ENCODE measurements at places on chromosomes 5 and 9. TPM values are rescaled to one million over a fixed set of nuclear protein-coding genes. Genes with fewer than 3 reads are reported as not detected.
A peak's percentile ranks its signal among the peaks of the same experiment; 100 is the strongest.

- peak; percentile 54 for DNase-seq
Measured at GRCh38 chr9:37309136-37309535, 113.4 kb upstream of the GRHPR start.

DNA sequence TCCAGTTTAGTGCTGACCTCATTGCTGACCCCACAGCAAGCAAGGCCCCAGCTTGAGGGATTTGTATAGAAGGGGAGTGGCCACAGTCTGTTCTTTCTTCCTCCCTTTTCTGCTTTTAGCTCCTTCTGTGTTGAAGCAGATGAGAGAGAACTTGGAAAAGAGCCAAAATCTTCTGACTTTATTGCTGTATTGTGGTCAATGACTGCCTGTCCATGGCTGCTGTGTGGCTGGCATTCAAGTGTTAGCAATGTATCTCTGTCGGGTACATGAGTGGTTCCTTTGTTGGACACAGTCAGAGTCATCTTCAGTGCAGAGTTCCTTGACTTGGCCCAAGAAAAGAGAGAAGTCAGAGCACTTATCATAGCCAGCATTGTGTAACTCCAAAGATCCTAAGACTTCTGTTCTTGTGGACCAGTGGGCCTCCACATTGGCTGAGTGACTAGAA lies 154.1 kb downstream of the LRRC70 start:
- no peak for DNase-seq

GRCh38 chr5:140182075-140182711 lies 7.2 kb downstream of the CYSTM1 start:
- DNase-seq = no peak

DNA sequence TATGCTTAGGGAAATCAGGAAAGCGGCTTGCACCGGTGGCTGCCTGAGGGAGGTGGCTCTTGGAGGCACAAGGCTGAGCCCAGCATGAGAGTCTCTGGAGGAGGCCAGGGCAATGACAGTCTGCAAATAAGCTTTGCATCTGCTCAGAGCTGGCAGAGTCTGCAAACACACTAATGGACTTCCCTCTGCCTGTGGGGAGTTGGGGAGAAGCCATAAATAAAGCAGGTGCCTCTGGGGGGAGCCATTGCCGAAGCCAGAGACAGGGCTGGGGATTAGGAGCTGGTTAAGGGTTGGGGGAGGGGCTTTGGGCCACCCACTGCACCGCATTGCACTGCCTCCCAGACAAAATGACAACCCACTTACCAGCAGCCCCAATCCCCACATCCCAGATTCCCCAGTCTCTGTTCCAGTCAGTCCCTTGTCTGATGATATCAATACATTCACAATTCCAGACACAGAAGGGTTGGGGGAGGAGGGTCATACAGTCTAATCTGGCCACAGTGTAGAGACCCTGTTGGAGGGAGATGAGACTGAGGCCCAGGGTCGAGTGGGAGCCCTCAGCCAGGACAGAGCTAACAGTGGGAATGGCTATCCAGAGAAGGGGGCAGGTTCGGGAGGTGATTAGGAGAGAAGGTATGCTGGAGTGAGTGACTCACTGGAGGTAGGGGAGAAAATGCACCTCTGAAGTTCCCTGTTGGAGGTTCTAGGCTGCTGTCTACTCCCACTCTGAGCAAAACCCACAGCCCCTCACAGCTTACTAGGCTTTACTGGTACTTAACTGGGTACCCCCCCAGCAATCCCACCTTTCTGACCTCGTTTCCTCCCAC lies 53.7 kb downstream of the PAX5 start:
- DNase-seq = peak; percentile 61

DNA sequence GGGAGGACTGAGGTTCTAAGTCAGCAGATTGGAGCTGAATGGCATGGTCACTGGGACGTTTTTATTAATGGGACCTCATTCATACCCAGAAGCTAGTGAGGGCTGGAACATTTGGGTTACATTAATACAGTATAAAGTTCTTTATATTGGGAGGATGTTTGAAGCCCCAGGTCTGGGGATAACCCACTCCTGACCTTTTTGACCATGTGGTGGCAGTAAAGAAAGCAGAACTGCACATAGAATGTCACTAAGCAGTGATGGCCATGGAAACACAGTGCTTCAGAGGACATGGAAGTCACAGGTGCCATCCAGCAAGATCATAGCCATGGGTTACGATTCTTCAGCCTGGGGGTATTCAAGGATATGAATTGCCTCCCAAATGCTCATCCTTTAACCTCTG lies 176.0 kb downstream of the ATP10B start:
- DNase-seq = peak; percentile 1

DNA sequence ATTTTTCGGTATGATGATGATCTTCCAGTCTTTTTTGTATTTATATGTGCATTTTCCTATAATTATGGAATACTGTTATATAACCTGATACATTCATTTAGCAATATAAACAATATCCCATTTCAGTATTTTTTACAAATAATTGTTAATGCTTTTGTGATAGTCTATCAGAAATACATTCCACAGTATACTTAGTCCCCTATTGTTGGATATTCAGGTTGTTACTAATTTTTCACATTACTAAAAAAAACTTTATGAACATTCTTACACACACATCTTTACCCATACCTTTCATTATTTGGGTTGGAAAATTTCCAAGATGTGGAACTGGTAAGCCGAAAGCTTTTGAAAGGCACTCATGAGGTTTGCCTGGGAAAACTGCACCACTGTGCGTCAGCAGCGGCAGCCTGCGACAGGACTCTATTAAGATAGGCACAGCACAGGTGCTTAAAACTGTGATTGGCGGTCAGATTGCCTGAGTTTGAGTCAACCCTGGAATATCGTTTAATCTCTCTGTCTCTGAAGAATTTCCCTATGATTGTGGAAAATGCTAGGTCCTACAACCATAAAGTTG lies 147.5 kb upstream of the ERCC6L2 start:
- DNase-seq = no peak

DNA sequence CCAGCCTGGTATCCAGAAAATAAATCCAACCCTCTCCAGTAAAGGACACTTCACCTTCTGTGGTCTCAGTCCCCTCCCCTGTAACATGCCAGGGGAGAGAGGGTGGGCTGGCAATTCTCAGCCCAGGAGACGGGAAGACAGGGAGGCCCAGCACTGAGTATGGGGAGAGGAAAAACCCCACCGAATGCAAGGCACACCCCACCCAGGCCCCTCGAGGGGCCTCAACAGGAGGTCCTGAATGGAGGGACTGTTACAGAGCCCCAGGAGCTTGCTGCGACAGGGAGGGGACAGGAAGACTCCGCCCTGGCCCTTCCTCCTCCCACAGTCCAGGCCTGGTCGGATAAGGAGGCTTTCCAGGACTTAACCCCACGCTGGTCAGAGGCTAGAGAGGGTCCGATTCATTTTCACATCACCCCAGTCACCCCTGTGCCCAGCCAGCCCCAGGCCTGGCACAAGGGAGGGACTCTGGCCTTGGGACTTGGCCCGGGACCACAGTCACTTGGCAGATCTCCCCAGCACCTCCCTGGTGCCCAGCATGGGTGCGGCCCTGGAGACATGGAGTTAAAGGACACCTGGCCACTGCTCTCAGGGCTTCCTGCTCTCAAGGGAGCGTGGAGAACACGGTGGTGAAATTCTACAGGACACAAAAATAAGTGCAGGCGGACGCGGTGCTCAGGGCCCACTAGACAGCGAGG lies 44.9 kb upstream of the STXBP1 start:
- DNase-seq = no peak

DNA sequence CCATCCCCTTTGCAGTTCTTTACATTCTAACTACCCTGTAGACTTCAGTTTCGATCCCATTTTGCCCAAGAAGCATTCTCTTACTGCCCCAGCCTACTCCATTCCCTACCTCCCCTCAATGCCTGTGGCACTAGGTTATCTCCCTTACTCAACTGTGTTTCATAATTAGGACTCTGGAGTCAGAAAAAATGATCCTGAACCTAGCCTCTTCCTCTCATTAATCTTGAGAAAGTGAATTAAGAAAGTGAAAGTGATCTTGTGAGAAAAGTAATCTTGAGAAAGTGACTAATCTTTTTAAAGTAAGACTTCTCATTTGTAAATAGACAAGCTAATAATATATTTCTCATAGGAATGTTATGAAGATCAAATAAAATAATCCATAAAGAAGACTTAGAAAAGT lies 444.0 kb upstream of the TRPC7 start:
- no peak for DNase-seq

DNA sequence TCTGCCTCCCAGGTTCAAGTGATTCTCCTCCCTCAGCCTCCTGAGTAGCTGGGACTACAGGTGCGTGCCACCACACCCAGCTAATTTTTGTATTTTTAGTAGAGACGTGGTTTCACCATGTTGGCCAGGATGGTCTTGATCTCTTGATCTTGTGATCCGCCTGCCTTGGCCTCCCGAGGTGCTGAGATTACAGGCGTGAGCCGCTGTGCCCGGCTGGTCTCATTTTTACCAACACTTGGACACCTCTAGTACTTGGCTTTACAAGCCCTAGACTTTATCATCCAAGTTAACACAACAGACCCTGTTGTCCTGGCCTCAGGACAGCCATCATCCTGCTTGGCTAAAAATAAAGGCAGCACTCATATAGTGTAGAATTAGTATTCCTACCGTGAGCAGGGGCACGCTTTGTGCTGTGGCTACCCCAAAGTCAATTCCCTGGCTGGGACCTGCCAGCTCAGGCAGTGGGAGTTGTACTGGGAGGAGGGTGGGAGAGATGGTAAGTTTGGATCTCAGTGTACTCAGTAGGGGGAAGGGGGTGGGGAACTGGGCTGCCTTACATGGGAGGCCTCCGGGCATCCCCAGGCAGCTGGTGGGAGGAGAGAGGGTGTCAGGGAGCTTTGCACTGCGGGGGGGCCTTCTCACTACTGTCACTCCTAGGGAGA lies 6.6 kb downstream of the PDZD2 start:
- no peak for DNase-seq

- no peak for DNase-seq
Measured at GRCh38 chr5:128432913-128433440, 105.1 kb downstream of the FBN2 start.

DNA sequence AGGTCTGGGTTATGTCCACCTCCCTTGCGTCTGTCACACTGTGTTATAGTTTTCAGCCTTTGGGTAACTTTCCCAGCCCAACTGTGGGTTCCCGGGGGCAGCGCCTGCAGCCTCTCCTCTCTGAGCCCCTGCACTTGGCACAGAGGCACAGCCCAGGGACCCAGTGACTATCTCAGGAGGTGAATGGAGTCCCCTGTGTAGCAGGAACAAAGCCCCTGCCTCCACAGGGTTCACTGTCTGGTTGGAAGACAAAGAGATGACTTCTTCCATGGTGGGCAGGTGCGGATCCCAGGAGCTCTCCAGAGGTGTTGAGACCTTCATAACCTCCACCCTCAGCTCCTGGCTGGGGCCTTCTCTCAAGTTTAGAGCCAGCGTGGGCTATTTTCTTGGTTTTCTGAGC lies 156.9 kb downstream of the C9orf50 start:
- DNase-seq = no peak

- peak; percentile 59 for DNase-seq
Measured at GRCh38 chr5:149636861-149637246, 55.6 kb downstream of the ARHGEF37 start.

DNA sequence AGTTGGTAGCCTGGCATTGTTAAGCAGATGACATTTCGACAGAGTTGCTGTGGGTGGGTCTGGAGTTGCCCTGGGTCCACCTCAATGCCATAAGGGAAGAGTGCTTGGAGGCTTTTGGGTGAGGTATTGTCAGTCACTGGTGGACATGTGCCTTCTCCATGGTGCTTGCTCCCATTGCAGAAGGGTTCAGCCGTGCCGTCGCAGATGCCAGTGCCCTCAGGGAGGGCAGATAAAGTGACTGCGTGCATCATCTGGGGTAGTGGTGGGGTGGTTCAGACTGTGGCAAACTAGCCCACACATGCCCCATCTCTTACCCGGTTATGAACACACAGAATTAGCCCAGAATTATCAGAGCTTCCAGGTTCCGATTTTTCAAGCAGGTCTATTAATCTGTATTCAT lies 71.6 kb downstream of the FBXL7 start:
- DNase-seq = no peak

GRCh38 chr5:149654231-149654630 lies 72.9 kb downstream of the ARHGEF37 start:
- DNase-seq = peak; percentile 49

GRCh38 chr5:149388498-149389190 lies 9.6 kb upstream of the IL17B start:
- no peak for DNase-seq

DNA sequence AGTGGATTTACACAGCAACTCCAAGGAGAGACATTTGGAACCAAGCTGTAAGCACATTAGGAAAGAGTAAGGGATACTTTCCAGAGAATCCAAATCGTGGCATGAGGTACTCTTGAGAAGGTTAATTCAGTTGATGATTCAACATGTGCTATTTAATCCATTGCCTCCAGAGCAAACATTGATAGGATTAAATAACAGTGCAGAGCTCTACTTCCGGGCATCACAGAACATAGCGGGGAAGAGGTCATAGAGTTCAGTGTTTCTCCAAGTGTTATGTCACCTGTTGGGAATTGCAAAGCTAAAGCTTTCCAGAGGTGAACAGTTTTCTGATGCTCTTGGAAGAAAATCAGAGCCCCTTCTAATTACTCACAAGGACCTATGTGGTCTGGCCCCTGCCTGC lies 127.5 kb downstream of the PPP2R2B start:
- DNase-seq = no peak

- DNase-seq = no peak
Measured at GRCh38 chr5:33877449-33877848, 14.3 kb downstream of the ADAMTS12 start.

GRCh38 chr9:128405780-128406171 lies 14.9 kb upstream of the CERCAM start:
- no peak for DNase-seq

DNA sequence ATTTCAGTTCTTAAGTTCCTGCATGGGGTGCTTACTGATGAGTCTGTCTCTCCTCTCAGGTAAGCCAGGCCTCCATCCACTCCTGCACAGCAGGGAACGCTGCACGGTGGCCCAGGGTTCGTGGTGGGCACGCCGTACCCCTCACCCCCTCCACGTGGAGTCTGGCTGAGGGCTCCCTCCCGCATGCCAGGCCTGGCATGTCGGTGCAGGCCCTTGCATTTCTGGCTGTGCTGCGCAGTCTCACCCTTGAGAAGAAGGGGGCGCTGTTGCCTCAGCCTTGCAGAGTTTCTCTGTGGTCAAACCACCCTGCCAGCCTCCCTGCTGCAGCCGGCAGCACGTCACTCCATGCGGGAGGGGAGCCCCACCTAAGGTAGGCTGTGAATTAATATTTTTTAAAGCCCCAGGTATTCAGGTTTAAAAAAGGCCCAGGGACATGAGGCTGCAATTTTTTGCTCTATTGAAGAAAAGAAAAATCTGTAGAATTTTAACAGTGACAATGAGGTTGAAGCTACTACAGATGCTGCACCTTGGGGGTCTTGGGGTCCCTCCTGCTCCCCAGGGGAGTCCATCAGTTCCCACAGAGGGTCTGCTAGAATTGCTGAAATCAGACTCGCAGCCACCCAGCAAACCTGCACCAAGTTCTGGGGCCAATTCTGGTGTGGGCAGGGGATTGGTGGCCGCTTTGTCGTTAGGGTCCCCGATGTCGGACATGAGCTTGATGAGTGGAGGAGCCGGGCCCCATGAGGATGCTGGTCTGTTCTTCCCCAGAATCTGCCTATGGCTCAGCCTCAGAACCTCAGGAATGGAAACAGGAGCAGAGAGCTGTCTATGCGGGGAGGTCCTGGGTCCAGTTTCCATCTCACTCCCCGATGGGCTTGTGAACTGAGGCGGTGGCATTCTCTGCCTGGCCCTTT lies 52.6 kb downstream of the TENT4A start:
- peak; percentile 64 for DNase-seq

Gene SPATA31A6
- not detected for total RNA-seq

Gene SLC44A1
- total RNA-seq = 81.3 TPM

Gene INSL4
- total RNA-seq = not detected

Gene BHMT
- total RNA-seq = not detected

Gene TEX48
- total RNA-seq = not detected

Gene PPP2R2B
- total RNA-seq = not detected

Gene CDX1
- total RNA-seq = not detected

Gene FAM200C
- total RNA-seq = 5.1 TPM

Gene LCNL1
- total RNA-seq = not detected

All from OCI-LY7 (cell line).